Fibroblast of skin of left quadriceps (primary cell): ENCODE measurements at places on chromosomes 5 and 9.

DNA sequence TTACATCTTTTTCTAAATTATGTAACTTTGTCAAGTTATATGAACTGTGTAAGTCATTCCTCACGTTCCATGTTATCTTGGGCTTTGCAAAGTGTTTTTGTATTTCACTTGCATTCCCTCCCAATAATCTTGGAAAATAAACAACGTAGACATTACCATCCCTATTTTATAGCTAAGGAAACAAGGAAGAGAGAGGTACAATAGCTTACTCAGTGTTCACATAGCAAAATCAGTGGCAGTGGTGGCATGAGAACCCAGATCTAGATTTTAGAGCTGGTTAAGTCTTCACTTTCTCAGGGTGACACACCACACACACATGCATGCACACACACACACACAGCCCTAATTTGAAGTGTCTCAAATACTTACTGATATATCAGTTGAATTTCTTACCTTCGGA, 34.1 kb downstream of the NSA2 start:
- DNase-seq: no peak

DNA sequence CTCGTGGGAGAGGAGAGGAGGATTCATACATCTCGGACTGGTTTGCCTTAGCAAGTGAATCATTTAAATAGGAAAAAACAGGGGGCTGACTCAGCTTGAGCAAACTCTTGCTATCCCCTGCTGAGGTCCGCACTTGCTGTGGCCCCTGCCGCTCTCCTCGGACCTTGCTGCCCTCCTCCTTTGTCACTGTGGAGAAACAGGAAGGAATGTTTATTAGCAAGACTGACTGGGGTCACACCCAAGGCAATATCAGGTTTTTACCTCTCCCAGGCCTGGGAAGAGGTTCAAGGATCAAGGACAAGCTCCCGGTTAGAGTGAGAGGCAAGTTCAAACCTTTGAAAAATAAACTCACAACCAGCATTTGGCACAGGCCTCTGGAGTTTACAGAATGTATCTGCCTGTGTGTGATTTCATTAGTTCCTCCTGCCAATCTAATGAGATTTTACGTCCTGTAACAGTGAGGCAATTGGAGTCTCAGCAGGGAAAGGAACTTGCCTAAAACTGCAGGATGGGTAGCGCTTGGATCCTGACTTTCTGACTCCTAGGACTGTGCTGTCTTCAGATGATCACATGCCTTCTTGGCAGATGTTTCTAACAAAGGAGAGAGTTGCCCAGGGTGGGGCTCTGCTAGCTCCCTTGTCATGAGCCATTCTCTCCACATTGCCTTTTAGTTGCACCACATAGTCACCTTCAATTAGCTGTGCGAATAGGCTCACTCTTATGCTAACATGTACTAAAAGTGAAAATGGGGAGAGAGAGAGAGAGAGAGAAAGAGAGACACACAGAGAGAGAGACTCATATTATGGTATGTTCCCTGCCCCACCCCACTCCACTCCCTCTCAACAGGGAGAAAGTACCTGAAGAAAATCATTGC, 108.6 kb upstream of the CDKN2B start:
- DNase-seq: no peak

GRCh38 chr9:75105841-75106240, 17.5 kb downstream of the OSTF1 start:
- DNase-seq: no peak

- no peak for DNase-seq
These were observed 15.5 kb downstream of the IGFBPL1 start for GRCh38 chr9:38408719-38409118.

DNA sequence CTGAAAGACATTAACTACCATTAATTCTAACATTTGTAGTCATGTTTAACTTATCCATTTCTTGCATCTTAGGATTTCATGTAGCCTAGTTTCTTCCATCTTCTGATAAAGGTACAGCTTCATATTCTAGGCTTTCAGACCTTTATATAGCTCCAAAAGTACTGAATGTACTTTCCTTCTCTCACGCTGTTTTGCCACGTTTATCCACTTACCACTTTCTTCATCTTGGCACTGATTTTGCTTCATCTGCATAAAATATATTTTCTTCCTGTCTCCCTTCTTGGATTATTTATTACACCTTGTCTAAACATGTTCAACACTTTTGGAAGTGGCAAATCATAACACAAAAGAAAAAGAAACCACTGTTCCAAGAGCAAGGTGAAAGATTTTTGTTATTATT, 553.8 kb downstream of the DTWD2 start:
- DNase-seq: no peak

DNA sequence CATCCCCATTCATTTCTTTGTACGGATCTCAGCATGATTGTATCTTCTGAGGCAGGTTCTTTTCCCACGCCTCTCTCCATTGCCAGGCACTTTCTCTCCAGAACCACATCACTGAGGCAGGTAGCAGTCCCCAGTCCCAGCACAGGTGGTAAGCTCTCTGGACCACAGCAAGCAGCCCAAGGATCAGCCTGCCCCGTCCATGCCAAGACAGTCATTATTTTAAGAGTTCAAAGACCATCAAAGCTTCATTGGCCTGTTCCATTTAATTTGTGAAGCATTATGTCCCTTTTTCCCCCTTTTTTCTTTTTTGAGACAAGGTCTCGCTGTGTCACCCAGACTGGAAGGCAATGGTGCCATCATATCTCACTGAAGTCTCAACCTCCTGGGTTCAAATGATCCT, 171.7 kb downstream of the AUH start:
- no peak for DNase-seq
